Hematopoietic multipotent progenitor cell (in vitro differentiated cells): ENCODE measurements at places on chromosomes 7 and 10. TPM values are rescaled to one million over a fixed set of nuclear protein-coding genes. Genes with fewer than 3 reads are reported as not detected.

- DNase-seq, result no peak
These were observed 19.7 kb upstream of the LFNG start for GRCh38 chr7:2499719-2500430.

- no peak for DNase-seq
These were observed 4.8 kb downstream of the IL6 start for GRCh38 chr7:22731766-22732165.

The TAS2R5 gene
- 1.9 TPM for total RNA-seq

DNA sequence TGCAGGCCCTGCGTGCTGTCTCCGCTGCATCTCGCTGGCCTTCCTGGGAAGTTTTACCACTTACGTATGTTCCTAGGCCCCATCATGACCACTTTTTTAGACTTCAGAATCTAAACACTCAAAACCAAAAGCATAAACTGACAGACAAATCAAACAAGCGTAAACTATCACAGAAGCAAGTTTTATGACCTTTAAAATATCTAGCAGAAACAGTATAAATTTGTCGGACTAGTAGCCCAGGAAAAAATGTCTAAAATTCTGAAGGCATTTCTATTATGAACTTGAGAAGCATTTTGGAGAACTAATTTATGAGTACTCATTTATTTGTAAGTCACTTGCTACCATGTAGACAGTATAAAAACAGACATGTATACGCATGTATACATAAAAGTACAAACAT is 10.6 kb downstream of the LRRC27 start:
- no peak for DNase-seq

The KCND2 gene
- under 0.01 TPM for total RNA-seq

The SLC29A3 gene
- total RNA-seq, result 10.8 TPM

GRCh38 chr7:35370687-35371086 is 116.8 kb upstream of the TBX20 start:
- DNase-seq, result no peak

- no peak for DNase-seq
These were observed 157.8 kb downstream of the DNAJB6 start for GRCh38 chr7:157494506-157495176.

- DNase-seq, result peak; percentile 74
These were observed at the start of gene SCRN1 for GRCh38 chr7:29989257-29989995. SCRN1 (minus strand) TSS chr7:29989801; CDS start chr7:29969067, 20,734 bp downstream.

GRCh38 chr10:60513281-60513680 is 123.6 kb upstream of the ANK3 start:
- peak; percentile 9 for DNase-seq

The EPO gene
- not detected for total RNA-seq

GRCh38 chr7:33190688-33191304 is 61.4 kb downstream of the BBS9 start:
- no peak for DNase-seq

- DNase-seq, result no peak
These were observed 595.0 kb downstream of the GRM8 start for GRCh38 chr7:126657599-126658358.

DNA sequence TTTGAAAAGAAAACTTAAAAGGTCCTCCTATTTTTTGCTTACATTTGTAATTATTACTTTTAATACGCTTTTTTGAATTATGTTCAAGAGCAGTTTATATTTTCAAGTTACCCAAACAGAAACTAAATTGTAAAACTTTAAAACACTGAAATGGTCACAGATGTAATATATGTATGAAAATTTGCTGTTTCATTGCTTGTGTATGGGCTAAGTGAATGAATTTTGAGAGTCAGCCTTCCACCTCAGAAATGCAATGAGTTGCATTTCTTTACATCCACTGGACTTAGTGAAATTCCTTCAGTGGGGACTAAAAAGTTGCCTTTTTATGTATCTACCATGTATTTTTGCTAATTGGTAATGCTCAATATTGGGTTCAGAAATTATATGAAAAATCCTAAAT is 1.6 kb downstream of the VPS26A start:
- no peak for DNase-seq

DNA sequence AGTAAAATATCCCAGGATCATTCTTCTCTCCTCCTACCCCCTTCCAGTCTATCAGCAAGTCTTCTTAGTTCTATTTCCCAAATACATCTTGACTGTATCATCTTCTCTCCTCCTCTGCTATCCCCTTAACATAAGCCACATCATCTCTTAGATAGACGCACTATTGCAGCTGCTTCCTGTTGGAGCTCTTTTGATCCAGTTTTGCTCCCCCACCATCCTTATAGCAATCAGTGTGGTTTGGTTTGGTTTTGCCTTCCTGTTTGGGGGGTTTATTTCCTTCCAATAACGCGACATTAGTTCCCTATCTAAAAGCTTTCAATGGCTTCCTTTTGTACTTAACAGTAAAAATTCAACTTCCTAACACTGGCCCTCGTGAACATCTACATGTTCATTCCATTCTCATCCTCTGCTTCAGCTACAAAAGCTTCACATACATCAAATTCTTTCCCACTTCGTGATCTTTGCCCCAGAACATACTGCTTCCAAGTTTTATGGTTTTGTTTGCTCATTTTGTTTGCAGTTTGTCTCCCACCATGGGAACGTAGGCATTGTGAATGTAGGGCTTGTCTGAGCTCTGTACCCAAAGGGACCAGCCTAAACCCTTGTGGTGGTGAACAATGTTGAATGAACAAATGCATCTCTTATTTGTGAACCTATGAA is 33.7 kb upstream of the PLXDC2 start:
- DNase-seq, result no peak

DNA sequence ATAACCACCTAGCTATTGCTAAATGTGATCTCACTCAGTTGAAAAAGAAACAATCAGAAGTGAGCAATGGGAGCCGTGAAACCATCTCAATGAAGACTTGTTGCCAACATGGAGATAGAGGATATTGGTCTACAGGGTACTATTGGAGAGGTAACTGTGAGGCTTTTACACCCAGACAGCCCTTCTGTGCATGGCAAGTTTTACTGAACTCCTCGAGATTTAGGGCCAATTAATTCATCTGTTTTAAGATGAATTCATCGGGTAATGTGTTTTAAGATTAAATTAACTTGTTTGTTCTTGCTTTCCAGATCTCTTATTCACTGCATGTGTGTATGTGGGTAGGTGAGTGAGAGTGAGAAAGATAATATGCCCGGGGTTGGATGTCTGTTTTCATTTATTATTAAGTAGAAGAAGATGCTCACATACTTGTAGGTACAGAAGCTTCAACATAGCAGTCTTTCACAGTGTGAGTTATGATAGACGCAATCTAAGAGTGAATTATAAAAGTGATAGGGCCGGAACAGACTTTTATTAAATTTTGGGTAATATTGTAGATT is 323.8 kb downstream of the EXOC4 start:
- DNase-seq, result no peak

GRCh38 chr10:72081210-72081609 is 7.1 kb downstream of the SPOCK2 start:
- no peak for DNase-seq

DNA sequence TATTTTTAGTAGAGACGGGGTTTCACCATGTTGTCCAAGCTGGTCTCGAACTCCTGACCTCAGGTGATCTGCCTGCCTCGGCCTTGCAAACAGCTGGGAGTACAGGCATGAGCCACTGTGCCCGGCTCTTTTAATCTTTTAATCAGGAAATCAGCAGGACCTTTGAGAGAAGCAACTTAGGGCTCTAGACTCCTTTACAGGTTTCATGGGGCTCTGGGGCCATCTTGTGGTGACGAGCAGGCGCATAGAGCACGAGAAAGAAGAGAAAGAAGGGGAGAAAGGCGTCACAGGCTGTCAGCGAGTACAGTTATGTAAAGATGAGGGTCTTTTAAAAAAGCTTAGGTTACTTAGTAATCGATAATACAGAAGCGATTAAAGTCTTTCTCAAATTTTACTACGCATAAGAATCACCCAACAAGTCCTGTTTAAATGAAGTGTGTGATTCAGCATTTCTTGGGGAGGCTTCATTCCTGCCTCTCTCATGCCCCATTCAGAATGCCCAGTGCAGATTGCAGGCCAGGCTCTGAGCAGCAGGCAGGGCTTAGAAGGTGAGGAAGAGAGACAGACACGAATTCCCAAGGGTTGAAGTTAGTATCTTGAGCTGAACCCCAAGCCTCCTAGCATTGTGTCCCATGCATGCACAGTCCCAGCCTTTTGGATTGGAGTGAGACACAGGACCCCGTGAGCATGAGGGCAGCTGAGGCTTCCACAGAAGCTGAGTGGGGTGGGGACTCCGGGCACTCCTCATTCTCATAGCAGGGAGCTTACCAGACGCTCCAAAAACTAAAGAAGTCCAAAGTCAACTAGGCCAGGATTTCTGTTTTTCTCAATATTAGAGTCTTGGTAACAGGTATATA is 23.6 kb upstream of the PFKP start:
- DNase-seq, result peak; percentile 80

DNA sequence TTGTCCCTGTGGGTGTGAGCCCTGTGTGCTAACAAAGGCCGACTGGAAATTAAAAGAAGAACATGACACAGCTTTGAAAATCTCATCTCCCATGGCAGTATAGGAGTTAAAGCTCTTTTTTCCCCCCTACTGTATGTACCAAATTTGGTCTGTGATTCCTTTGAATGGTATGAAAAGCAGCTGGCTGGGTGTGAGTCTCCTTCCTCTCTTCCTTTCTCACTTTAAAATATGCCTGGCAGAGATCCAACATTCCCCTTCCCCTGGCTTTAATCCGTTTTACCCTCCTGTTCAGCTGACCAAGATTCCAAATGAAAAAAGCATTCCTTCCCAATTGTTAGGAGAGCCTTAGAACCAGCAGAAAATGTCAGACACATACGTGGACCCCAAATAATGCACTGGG is 225.0 kb upstream of the CELF2 start:
- no peak for DNase-seq

- no peak for DNase-seq
These were observed 36.5 kb upstream of the JAZF1 start for GRCh38 chr7:28217143-28217542.
